ENCODE measurements at places on chromosomes 4 and X. TPM values are rescaled to one million over a fixed set of nuclear protein-coding genes. Genes with fewer than 3 reads are reported as not detected.

Gene TKTL1
- total RNA-seq: not detected

Gene SHROOM4
- 1.1 TPM for total RNA-seq

Gene GAB3
- 0.17 TPM for total RNA-seq

Gene GAGE1
- not detected for total RNA-seq

Gene RNF113A
- 24.2 TPM for total RNA-seq

Gene NKX1-1
- total RNA-seq: not detected

Gene FRMPD3
- 0.23 TPM for total RNA-seq

Data from PC-9 (cell line).